ENCODE measurements at places on chromosomes 5 and 9.

GRCh38 chr9:134406366-134407120, 80.3 kb downstream of the RXRA start:
- DNase-seq: no peak

- DNase-seq: no peak
Observed at GRCh38 chr5:150160448-150161081, 4.9 kb upstream of the PDGFRB start.

GRCh38 chr9:31140316-31140715, 1244.1 kb upstream of the ACO1 start:
- DNase-seq: peak; percentile 22

- DNase-seq: no peak
Observed at GRCh38 chr9:89866701-89867100, 261.9 kb downstream of the GADD45G start.

DNA sequence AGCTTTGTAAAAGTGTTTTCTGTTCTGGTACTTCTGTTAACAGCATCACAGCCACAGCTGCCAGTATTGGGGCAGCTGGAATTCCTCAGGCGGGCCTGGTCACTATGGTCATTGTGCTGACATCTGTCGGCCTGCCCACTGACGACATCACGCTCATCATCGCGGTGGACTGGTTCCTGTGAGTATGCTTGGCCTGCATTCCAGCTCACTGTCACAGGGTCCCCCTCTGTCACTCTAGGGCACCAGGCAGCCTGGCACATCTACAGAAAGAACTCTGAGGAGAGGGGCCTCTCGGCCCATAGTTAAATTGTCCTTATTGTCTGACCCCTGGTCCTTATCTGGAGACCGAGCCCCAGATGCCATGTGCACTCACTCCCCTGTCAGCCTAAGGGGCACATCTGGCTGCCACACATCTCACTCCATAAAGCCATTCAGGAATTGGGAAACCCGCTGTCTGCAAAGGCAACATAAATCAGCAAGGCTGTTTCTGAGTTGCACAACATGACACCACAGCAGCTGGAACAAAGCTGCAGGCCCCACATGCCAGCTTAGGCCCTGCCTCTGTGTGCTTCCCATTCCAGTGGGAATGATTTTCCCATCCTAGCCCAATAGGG, 77.5 kb downstream of the SLC1A3 start:
- no peak for DNase-seq

DNA sequence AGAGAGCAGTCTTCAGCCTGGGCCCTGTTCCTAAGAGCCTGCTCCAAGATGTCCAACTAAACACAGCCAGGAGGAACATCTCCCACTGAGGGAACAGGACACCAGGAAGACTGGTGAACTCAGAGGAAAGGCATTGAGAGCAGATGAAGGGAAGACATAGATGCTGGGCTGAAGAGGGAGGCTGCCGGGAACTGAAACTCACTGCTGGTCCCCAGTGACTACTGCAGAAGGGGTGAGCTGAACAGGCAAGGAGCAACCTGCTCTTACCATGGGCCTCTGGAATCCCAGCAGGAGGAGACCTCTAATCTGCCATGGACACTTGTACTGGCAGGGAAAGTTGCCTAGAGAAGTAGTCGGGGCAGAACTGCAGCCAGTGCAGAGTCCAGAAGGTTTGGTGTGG, 95.7 kb downstream of the TRPM3 start:
- no peak for DNase-seq

- no peak for DNase-seq
Observed at GRCh38 chr9:21974722-21975409, 19.3 kb downstream of the CDKN2A start.
